ENCODE measurements at places on chromosomes 16 and 17.

DNA sequence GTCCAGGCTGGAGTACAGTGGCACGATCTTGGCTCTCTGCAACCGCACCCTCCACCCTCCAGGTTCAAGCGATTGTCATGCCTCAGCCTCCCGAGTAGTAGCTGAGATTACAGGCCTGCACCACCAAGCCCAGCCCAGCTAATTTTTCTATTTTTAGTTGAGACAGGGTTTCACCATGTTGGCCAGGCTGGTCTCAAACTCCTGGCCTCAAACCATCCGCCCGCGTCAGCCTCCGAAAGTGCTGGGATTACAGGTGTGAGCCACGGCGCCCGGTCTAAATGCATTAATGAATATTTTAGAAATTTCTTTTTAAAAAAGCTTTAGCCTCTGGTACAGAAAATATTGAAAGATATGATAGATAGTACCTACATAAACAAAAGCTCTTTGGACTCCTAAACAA lies 95.0 kb downstream of the DNAH9 start:
- no peak for DNase-seq

DNA sequence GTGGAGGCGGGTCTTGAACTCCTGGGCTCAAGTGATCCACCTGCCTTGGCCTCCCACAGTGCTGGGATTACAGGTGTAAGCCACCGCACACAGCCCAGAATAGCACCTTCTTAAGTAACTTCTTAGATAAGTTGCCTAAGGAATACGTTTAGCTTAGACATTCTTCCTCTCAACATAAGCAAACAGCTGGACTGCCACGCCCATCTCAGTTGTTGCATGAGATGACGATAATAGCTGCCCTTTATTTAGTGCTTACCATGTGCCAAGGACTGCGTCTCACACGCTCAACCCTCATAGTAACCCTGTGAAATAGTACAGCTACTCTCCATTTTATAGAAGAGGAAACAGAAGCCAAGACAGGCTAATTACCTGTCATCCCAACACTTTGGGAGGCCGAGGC lies 11.8 kb downstream of the HASPIN start:
- no peak for DNase-seq

- DNase-seq: peak; percentile 54
Measured at GRCh38 chr16:23694644-23695373, 16.1 kb downstream of the PLK1 start.

DNA sequence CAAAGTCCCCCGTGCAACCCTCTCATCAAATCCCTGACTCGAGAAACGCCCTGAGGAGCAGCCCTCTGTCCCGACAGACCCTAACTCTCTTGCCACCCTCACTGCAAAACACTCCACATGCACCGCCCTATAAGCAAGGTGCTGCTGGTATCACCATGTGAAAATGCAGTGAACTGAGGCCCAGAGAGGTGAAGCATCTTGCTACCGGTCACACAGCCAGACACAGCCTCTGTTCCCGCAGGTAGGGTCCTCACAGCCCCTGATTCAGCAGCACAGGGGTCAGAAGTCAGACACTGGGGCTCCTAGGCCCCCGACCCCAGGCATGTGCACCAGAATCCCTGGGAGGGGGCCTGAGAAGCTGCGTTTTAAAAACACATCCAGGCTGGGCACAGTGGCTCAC lies 1.1 kb downstream of the CIBAR2 start:
- no peak for DNase-seq

GRCh38 chr17:64024781-64025731 lies 4.6 kb upstream of the ICAM2 start:
- DNase-seq: no peak

GRCh38 chr16:87851601-87852000 lies 17.7 kb downstream of the SLC7A5 start:
- no peak for DNase-seq

GRCh38 chr17:76415786-76416185 lies 31.4 kb downstream of the SPHK1 start:
- DNase-seq: no peak

GRCh38 chr16:20678242-20678641 lies 19.2 kb downstream of the ACSM1 start:
- DNase-seq: no peak

DNA sequence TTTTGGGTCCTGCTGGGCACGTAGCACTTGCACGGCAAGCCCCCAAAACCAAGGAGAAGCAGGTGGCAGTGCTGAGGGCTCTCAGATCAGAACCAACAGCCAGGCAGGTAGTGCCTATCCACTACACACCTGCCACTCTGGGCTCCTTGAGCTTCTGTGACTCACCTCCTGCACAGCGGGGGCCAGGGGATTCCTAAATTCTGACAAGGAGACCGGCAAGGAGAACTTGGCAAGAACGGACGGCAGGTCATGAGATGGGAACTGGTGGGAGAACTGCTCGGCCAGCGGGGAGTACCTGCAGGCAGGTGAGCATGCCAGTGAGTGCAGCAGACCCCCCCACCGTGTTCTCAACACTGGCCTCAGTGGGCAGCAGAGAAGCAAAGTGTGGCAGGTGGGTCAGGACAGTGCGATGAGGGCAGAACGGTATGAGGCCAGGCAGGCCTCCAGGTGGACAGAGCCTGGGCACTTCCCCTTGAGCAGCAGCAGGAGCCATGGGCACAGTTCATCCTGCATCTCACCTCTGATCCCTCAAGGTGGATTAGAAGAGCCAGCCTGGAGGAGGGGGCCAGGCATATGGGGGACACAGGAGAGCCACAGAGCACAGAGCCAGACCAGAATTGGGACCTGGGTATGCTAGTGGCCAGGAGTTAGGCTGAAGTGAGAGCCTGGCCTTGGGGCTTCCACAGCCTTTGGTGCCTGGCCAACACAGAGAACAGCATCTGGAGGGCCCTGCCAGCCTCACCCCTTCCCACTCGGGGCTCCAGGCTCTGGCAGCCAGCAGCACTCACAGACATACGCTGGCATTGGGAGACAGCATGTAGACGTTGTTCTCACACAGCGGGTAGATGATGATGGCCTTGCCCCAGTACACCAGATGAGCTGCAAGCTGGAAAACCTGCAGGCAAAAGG lies 14.7 kb downstream of the MPG start:
- no peak for DNase-seq

- DNase-seq: no peak
Measured at GRCh38 chr16:58448890-58449289, 51.1 kb upstream of the NDRG4 start.

GRCh38 chr16:85491058-85491771 lies 121.9 kb upstream of the GSE1 start:
- peak; percentile 34 for DNase-seq

DNA sequence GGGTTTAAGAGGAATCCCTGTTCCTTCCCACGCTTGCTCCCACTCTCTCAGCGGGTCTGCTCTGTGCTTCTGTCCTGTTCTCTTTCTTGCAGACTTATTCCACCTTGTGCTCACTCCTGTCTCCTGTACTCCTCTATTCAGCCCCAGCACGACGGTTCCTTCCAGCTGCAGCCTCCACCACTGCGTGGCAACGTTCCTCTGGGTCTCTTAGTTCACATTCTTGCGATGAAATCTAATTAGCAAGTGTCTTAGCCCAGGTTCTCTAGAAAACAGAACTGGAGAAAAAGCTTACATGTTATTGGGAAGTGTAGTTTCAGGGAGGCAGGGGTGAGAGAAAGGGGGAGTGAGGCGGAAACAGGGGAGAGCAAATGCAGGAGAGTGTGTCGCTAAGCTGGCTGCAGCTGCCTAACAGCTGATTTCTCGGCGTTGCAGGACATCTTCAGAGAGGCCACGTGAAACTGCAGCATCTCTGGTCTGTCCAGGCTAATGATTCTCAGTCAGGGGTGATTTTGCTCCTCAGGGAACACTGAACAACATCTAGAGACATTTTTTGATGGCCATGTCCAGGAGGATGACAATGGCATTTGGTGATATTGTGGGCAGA lies 213.2 kb upstream of the NLRP1 start:
- DNase-seq: no peak

DNA sequence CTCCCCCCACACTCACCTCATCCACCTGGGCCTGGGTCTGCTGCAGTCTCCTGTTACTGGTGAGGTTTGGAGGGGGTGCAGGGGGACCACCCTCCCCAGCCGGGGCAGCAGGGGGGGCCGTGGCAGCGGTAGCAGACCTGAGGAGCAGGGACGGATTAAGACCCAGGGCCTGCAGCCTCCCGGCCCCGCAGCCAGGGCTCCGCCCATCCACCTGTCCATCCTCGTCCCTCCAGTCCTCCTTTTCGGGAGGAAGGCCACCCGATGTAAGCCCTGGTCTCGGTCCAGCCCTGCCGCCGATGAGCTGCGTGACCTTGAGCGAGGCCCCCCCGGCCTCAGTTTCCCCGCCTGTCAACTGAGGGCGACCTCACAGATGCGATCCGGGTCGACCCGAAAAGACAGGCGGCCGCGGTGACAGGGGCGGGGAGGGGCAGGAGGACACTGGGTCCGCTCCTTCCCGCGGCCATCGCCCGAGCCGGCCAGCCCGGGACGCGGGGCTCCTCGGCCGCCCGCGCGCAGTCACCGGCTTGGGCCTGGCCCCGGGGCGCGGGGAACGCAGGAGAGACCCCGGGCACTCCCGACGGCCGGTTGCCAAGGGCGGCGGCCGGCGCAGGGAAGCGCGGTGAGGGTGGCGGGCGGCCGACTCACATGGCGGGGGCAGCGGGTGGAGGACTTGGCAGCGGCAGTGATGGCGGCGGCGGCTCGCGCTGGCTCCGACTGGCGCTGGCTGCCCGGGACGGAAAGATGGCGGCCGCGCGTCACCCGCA lies at the start of gene VAMP2:
VAMP2 (minus strand) TSS at position 716 of the 764 bp plus-strand sequence; CDS start at position 647, 69 bp downstream.
- peak; percentile 79 for DNase-seq

GRCh38 chr16:27679899-27680298 lies 130.0 kb downstream of the KATNIP start:
- DNase-seq: no peak

DNA sequence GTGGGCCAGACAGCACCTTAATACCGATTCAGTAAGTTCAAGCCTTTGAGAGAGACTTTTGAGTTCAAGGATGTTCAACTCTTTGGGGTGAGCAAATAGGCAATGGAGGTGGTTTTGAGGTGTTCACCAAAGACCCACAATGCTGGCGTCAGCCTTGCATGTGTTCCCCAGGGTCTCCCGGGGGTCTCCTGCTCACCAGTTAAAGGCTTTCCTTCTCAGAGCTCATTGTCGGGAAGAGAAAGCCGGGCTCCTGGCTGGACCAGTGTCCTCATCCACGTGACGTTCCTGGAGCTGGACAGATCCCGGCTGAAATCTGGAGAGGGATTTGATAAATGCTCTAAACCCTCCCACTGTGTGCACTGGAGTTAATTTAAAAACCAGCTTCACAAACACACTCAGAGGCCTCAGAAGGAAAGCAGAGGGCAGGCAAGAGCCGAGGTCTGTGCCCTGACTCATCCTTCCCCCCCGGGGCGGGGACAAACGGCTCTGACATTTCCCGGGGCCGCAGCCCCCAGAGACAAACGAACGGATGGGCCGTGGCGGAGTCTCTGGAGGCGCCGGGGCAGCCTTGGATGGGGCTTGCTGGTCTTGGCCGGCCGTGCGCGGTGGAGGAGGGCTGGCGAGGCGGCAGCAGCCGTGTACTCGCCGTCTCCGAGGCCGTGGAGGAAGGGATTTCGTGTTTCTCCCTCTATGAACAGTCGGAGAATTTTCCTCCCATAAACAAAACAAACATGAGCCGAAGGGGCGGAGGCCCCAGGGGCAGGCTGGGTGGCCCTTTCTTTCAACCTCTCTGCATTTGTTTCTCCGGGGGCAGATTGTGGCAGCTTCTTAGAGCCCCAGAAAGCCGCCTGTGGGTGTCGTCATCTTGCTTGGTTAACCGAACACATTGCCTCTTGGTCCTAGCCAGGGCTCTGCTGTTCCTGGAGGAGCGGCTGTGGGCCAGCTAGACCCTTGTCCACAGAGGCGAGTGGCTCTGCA lies 94.2 kb downstream of the NTN1 start:
- DNase-seq: no peak

DNA sequence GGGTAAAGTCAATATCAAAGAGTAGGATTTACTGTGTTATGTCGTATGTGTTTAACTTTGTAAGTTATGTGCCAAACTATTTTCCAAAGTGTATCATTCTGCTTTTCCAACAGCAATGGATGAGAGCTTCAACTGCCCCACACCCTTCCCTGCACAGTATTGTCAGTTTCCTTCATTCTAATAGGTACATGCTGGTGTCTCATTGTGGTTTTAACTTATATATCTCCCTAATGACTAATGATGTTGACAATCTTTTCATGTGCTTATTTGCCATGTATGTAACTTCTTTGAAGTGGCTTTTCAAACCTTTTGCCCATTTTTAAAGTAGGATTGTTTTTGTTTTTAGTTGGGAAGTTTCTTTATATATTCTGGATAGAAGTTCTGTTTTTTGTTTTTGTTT lies 3.8 kb downstream of the DDX19B start:
- DNase-seq: no peak

DNA sequence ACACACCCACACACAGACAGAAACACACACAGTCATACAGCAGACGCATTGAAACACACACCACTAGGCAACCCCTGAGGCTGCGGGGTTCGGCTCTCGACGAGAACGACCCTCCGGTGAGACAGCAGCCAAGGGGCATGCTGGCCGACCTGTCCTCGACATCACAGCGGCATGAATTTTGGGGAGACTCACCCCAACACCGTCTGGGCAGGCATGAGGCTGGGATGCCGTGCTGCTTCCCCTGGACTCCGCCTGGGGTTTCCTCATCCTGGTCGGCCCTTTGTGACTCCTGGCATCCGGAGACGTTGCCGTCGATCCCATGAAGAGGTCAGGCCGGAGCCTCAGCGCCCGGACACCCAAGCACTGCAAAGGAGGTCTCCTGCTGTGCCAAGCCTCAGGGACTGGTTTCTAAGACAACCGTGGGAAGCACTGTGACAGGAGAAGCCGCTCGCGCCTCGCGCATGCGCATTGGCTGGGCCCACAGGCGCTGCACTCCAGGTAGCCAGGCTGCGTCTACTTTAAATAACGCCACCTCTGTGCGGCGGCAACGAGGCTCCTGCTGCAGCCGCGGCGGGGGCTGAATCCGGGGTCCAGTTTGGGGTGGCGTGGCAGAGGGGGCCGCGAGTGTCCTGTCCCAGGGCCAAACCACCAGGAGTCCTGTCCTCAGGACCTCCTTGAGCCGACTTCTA lies 13.8 kb upstream of the KCNJ18 start:
- no peak for DNase-seq

DNA sequence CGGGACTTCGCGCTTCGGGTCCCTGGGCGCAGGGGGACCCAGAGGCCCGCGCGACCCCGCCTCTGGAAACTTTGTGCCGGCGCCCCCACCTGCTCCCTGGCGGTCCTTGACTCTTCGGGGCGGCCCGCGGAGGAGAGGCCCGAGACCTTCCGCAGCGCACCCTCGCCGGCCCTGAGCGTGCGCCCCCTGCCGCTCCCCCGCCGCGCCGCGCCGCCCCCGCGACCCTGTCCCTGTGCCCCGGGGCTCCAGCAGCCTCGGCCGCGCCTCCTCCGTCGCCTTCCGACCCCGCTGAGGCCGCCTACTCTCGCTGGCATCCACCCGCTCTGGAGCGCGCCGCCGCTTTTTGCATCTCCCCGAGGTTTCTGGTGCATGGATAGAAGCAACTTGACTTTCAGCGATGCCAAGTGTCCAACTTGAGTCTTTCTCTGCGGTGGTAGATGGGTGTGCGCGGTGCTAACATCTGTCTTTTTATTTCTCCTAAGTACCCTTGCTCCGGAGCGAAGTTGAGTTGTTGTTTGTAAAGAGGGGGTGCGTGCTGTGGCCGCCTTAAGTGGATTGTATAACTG lies 414 bp downstream of the DUSP14 start:
- DNase-seq: peak; percentile 79
